Sigmoid colon (tissue), 7 donors: ENCODE measurements at places on chromosomes 13 and 19. TPM values are rescaled to one million over a fixed set of nuclear protein-coding genes. Genes with fewer than 3 reads are reported as not detected.

The POMP gene
- total RNA-seq, result 96.4 TPM

The ALOX5AP gene
- 11.6 TPM for total RNA-seq

The GET3 gene
- total RNA-seq, result 49.7 TPM

DNA sequence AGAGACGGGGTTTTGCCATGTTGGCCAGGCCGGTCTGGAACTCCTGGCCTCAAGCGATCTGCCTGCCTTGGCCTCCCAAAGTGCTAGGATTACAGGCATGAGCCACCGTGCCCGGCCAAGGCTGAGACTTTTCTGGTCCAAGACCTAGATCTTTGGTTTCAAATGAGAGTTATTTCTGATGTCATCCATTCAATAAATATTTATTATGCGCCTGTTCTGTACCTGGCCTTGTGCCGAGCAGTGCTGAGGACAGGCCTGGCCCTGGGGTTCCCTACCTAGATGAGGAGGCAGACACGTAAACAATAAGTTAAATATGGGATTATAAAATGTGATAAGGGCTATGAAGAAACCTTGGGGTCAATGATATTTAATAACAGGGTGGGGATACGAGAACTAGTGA, 4.5 kb downstream of the RELB start:
- no peak for DNase-seq

GRCh38 chr13:29504691-29505090, 90.8 kb downstream of the SLC7A1 start:
- DNase-seq, result no peak
